ENCODE measurements at places on chromosomes 11 and 22.

GRCh38 chr22:36398601-36399471 is 11.1 kb upstream of the MYH9 start:
- DNase-seq: no peak

DNA sequence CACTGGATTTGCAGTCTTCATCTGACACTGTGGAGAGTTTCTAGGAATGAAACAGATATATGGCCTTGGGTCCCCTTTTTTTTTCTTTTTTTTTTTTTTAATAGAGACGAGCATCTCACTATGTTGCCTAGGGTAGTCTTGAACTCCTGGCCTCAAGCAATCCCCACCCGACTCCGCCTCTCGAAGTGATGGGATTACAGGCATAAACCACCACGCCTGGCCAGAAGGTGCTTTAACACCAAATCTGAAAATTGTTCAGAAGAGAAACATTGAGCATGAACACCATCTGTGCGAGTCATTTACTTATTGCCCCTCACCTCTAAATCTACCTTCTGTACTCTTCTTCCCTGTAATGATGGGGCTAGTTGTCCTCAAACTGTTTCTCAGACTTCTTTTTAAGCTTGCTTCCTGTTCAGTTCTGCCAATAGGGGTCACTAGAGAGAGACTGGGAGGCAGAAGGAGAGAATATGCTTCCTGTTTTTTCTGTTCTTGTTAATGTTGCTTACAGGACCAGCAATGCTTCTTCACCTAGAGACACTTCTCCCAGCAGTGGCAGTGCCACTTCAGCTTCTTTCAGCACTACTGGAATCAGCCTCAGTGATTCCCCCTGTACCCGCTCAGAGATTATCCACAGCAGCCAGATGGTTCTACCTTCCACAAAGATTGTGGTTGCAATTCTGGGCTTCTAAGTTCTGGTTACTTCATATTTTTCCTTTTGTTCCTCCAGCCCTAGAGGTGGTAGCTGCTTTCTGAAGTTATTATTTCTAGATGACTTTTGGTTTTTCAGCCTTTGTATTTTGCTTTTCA is 20.8 kb upstream of the ZBED5 start:
- DNase-seq: no peak

- no peak for DNase-seq
Measured at GRCh38 chr22:44648821-44649565, 53.0 kb upstream of the PRR5 start.

GRCh38 chr11:115845872-115846271 is 341.7 kb upstream of the CADM1 start:
- DNase-seq: no peak

- no peak for DNase-seq
Measured at GRCh38 chr11:33598426-33599069, 102.1 kb downstream of the C11orf91 start.

DNA sequence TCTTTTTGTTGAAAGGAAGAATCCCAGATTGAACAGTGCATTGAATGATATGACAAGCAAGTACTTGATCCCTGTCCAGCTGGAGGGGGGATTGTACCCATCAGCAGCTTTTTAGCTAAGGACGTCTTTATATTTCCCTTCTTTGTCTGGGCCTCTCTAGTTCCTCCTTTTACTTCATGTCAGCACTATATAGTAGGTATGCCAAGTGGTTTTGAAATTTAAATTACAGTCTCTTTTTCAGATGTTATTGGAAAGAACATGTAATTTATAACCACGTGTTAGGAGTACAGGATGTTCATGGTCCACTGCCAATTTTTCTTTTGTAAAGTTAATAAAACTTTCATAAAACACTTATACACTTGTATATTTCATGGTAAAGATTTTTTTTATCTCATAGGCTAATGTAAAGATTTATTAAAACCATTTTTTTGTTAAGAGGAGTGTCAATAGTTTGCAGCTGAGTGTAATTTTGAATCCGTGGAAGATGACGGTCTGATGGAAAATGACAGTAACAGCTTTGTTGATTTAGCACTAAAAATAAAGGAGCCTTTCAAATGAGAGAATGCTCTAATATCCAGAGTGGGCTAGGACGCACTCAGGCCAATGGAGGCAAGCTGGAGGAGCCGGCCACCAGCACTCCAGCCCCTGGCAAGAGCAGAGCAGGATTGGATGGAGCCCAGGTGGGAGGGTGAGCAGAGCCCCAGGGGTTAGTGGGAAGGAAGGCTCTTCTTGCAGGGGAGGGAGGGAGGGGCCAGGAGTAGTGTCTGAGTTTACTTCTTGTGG is 488.3 kb downstream of the INSC start:
- DNase-seq: no peak

DNA sequence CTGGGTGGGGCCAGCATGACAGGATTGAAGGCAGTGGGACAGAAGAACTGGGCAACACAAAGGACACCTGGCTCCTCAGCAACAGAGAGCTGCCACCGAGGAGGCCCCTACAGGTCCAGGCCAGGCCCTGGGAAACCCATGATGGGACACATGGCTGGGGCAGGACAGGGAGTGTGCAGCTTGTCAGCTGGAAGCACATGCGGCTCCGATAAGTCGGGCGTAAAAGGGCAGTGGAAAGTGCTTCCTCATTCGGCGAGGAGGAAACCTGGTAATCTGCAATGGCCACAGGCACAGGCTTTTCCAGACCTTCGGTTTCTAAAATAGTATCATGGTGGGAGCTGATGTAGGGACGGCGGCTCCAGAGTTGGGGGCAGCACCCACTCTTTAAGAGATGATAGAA is 16.5 kb downstream of the GNAZ start:
- no peak for DNase-seq

DNA sequence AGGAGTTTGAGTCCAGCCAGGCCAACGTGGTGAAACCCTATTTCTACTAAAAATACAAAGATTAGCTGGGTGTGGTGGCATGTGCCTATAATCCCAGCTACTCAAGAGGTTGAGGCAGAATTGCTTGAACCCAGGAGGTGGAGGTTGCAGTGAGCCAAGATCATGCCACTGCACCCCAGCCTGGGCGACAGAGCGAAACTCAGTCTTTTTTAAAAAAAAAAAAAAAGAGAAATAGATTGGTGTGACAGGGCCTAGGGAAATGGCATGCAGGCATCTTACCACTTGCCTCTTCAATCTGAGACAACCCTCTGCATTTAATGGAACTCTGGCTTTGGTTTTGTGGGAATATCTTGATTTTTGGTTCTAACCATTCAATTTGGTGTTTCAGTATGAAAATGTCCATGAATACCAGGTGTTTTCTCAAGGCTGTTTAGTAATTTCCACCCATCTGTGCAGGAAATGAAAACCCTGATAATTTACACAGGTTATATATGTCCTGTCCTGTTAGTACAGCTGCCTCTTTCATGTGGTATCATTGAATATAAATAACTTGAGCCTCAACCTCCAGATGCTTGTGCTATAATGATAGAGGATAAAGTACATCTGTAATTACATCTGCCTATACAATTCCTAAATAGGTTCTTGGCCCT is 8.4 kb downstream of the XBP1 start:
- no peak for DNase-seq

- no peak for DNase-seq
Measured at GRCh38 chr11:121757480-121758125, 304.8 kb upstream of the SORL1-AS1 start.

DNA sequence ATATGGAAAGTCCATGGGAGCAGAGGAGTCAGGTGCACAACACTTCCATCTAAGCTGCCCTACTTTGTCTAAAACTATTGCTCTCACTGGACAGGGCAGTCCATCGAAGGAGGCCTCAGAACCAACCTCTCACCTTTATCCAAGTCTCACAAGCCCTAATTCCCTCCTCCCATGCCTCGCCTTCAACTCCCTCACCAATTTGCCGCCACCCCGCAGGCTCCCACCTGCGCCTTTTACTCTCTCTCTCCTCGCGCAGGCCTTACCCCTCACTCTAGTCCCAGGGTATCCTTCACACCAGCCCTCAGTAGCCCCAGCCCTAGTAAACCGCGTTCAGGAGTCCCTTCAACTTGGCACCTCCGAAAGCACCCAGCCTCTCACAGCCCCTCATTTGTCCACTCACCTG is 451 bp downstream of the FHIP1B start:
- no peak for DNase-seq

DNA sequence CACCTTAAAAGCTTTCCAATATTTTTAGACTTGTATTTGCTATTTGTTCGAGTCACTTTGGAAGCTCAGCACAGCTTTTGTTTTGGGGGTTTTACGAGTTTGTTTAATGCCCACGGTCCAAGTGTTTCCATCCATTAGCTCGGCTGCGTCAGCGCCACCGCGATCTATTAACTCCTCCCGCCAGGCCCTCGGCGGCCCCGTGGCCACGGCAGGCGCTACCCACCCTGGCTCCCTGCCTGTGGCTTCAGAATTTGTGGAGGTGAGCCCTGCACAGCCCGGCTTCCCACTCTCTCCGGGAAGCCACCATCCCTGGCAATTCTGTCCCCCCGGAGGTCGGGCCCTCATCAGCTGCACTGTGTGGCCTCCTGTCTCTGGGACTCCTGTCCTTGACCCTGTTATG is 648.5 kb downstream of the BRD1 start:
- no peak for DNase-seq

DNA sequence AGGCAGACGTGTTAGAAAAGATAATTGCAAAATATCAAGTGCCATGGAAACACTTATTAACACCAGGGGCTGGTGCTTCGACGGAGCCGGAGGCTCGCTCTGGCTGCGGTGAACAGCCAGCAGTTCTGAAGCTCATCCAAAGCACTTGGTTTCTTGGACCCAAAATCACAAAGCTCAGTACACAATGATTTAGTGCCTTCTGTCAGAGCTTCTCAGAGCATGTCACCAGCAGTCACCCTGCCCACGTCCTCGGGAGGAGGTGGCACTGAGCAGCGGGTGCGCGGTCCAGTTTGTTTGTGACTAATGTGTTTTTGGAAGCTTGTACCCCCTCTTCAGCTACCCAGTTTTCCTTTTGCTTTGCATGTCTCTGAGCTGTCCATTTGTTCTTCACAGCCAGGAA is 58.7 kb upstream of the KIRREL3 start:
- DNase-seq: no peak

DNA sequence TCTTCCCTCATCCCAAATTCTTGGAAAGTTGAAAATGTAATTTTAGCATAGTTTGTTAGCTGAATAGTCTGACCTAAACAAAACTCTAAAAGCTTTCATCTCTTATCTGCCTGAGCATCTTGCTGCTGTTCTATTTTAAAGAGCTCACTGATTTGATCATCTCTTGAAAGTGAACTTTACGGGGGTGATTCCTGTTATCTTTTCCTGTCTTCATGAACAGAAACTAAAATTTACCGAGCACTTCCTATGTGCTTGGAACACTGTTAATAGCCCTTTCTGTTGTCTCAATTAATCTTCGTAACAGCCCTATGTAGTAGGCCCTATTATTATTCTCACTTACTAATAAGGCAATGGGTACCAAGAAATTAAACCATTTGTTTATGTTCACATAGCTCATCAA is 12.3 kb downstream of the AMOTL1 start:
- no peak for DNase-seq

DNA sequence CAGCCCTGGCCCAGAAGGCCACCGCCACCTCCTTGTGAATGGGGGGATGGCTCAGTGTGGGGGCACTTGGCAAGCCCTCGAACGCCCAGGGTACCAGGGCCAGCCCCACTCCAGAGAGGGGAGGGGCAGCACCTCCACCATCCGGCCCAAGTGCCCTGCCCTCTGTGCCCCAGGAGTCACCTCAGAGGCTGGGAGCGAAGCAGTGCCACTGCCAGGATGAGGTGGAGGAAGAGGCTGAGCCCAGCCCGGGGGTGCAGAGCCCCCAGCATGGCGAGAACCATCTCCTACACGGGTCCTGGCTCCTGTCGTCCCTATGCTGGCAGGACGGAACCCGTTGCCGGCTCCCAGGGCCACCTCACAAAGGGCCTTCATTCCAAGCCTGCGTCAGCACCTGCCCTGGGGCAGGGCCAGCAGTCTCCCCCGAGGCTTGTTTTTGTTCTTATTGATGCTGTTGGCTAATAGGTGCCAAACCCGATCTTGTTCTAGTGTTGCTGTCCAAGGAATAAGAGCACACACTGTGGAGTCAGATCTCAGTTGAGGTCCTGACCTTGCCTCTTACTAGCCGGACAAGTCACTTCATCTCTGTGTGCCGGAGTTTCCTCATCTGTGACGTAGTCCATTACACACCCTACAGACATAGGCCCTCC is at the start of gene FREY1:
FREY1 (minus strand) TSS at position 307 of the 647 bp plus-strand sequence; CDS start at position 281, 26 bp downstream.
- DNase-seq: no peak

DNA sequence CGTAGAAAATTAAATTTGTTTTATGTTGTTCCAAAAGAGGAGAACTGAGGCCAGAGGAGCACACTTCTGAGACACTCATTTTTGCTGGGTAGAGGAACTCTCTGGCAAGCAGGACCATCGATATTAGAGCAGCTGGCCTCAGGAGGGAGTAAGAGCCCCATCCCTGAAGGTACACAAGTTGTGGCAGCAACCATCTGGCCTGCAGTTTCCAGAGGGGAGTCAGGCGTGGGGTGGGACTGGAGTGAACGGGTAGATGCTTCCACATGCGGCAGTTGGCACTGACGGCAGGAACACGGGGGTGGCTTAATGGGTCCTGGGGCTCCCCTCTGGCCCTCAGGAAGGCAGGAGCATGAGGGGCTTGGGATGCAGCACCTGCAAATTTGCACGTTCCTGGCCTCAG is 13.2 kb upstream of the SSTR3 start:
- DNase-seq: no peak

DNA sequence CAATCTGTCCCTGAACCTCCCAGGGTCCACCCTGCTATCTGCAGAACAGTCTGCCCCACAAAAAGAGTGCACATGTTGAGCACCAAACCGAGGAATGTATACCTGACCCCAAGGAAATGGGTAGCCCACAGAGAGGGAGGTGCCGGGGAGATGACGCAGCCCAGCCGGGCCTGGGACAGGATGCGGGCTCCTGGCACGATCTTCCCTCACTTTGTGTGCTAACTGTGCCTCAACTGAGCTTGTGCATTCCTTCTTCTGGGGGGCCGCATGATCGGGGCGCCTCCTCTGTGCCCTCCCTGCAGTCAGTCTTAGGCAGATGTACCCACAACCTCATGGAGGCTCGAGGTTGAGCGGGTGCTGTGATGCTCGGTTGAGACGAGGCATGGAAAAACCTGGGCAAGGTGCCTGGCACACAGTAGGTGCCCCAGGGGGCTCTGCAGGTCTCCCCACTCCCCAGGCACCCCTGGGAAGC is 2.4 kb downstream of the GAS2L1 start:
- no peak for DNase-seq

GRCh38 chr11:71343828-71344400 is 91.5 kb upstream of the SHANK2 start:
- DNase-seq: no peak

DNA sequence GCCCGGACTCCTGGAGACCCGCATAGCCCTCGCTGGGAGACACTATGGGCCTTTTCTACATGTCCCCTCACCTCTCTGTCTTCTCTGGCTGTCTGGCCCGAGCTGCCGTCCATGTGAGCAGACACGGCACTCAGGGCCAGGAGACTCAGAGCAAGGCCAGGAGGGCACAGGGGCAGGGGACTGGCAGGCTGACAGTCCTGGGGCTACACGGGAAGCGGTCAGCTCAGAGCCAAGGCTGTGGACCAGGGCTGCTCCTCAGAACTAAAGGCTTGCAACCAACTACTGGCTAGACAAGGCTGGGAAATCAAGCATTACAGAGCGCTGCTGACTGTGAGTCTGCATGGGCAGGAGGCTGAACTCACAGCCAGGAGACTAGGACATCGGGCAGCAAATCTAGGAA is 56.1 kb upstream of the CDON start:
- no peak for DNase-seq
